ENCODE measurements at places on chromosomes 2 and 18. TPM values are rescaled to one million over a fixed set of nuclear protein-coding genes. Genes with fewer than 3 reads are reported as not detected.

Gene BOLL
- total RNA-seq, result not detected

GRCh38 chr2:74048843-74049519 lies 64.3 kb downstream of the TET3 start:
- no peak for DNase-seq

- DNase-seq, result no peak
Measured at GRCh38 chr2:234827096-234827860, 124.5 kb upstream of the SH3BP4 start.

Gene RIT2
- not detected for total RNA-seq

Gene TUBA3E
- not detected for total RNA-seq

Gene MCFD2
- total RNA-seq, result 79.8 TPM

DNA sequence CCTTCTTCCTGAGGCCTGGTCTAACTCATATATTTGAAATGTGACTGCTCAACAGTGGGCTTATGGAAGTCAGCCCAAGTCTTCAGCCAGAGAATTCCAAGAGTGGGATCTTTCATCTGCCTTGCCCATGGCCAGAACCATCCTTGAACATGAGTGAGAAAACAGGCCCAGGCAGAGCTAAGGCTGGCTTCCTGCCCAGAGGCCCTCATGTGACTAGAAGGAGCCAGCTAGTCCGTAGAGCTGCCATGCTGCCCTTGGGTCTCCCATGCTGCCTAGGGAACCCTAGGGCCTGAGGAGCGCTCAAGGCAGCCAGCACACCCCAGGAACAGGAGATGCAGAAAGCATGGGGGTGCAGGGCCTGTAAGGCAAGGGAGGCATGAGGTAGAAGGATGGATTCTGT lies 203.6 kb downstream of the FHOD3 start:
- no peak for DNase-seq

GRCh38 chr2:191152482-191153240 lies 1.9 kb upstream of the STAT4 start:
- no peak for DNase-seq

Gene UGT1A4
- total RNA-seq, result not detected

GRCh38 chr18:69400253-69400975 lies at the start of gene DOK6:
DOK6 (plus strand) TSS chr18:69400888.
- DNase-seq, result peak; percentile 61

Gene ZEB2
- total RNA-seq, result 200 TPM

Gene TMEM169
- total RNA-seq, result 34.8 TPM

- no peak for DNase-seq
Measured at GRCh38 chr18:63187791-63188460, 131.6 kb downstream of the BCL2 start.
